HFFc6 (cell line): ENCODE measurements at places on chromosomes 7 and 10. TPM values are rescaled to one million over a fixed set of nuclear protein-coding genes. Genes with fewer than 3 reads are reported as not detected.
A peak's percentile ranks its signal among the peaks of the same experiment; 100 is the strongest.

GRCh38 chr7:66183700-66184099, 21.4 kb upstream of the TPST1 start:
- DNase-seq: peak; percentile 87

- no peak for DNase-seq
Observed at GRCh38 chr10:14219411-14219810, 111.3 kb downstream of the FRMD4A start.

DNA sequence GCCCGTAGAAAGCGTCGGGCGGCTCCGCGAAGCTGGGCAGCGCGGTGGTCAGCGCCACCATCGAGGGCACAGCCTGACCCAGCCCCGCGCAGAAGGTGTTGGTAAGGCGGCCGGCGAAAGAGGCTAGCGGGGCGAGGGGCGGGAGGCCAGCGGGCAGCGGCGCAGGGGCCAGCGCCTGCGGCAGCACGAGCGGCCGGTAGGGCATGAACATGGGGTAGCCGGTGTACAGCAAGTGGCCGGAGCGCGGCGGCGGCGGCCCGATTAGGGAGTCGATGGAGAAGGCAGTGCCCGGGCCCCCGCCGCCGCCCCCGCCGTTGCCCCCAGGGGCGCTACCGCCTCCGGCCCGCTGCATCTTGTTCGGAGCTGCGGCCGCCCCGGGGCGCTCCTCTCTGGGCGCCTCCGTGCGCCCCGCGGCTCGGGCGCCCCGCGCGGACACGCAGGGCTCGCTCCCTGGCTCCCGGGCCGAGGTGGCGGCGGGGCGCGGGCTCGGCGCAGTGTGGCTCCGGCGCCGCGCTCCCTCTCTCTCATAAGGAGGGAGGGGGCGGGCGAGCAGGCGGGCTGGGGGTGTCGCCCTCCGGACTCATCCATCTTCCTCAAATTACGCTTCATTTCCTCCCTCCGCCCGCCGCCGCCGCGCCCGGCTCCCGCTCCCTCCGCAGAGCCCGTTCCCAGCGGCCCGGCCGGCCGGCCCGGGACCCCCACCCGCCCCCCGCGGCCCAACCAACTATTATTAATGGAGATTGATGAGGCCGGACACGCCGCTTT, at the start of gene GBX1:
Gene GBX1 (minus strand): TSS at position 498 of the 765 bp plus-strand sequence. CDS start 146 bp downstream, at position 352.
- DNase-seq: no peak

GRCh38 chr10:127210936-127211466, 14.6 kb upstream of the INSYN2A start:
- DNase-seq: no peak

GRCh38 chr7:90560730-90561129, 35.4 kb upstream of the CDK14 start:
- no peak for DNase-seq

DNA sequence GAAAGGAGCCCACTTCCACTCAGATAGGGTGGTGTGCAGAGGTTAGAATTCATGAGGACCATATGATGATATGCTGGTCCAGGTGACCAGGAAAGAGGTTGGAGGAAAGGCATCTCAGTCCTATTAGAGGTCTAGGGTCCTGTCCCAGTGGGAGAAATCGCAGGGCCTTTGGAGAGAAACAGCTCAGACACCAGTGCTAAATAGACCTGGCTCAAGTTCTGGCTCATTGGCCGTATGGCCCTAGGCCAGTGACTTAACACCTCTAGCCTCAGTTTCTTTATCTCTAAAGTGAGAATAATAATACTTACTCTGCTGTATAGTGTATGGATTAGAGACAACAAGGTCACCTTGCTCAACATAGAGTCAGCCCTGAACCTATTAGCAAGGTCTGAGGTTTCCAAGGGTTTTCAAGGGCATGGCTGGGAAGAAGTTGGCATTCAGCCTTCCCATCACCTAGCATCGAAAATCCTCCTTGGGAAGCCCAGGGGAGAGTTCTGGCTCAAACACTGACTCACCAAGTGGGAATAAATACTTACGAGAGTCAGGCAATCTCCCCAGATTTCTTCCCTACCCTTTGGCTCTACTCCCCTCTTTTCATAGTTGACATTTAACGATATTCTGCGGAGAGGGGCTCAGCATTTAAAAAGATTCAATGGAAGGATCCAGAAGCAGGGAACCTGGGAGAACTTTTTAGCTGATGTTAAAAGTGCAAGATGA, 473.1 kb upstream of the PODXL start:
- DNase-seq: no peak

DNA sequence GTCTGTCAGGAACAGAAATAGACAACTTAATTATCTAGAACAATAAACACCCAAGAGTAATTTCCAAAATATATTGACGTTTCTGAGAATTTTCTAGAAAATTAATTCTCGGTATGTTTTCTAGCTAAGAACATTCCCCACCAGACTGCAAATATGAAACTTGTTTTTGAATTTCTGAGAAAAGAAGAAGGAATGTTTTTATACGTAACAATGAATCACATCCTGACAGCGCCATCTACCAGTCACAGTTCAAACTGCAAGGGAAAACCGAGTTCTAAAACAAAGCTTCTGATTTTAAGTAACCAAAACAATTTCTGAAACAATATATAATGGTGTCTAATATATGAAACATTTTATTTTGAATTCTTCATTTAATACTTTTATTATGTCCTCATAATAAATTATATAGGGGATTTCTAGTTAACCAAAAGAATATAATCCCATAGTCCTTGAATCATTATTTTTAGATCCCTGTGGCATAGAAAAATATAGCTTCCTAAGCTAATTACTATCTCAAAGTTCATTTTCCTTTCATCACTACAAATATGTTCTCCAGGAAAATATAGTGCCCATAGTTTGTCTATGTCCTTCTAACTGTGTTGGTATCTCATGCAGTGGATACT, 34.5 kb upstream of the MEOX2 start:
- DNase-seq: peak; percentile 36

- no peak for DNase-seq
Observed at GRCh38 chr7:24793982-24794648, 36.9 kb upstream of the GSDME start.

The CALML3 gene
- not detected in 3 replicates for total RNA-seq

The MEIG1 gene
- total RNA-seq: 0.57 TPM in 1 of 3 replicates, not detected in the others

The PIK3CG gene
- not detected in 3 replicates for total RNA-seq

The FGFR2 gene
- total RNA-seq: not detected in 3 replicates

The ESYT2 gene
- total RNA-seq: 52.4 to 56.1 TPM (median 53.6 TPM) in 3 replicates
